ENCODE measurements at places on chromosomes 2 and 18.

GRCh38 chr18:49949951-49950395 lies 136.6 kb upstream of the ACAA2 start:
- DNase-seq: peak; percentile 23

DNA sequence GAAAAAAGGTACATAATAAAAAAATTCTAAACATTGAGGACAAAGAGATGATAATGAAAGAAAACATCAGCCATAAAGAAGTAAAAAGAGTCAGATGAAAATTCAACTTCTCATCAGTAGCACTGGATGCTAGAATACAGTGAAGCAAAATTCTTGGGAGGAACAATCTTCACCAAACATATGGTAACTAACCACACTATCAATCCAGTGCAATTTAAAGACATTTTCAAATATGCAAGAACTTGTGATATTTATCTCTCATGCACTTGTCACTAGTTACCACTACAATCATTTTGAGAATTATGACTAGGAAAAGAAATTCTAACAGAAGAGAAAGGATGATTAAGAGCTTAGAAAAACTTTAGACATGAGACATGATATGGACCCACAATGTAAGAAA lies 127.4 kb downstream of the RTTN start:
- no peak for DNase-seq

GRCh38 chr18:9428301-9428706 lies 47.0 kb upstream of the RALBP1 start:
- no peak for DNase-seq

DNA sequence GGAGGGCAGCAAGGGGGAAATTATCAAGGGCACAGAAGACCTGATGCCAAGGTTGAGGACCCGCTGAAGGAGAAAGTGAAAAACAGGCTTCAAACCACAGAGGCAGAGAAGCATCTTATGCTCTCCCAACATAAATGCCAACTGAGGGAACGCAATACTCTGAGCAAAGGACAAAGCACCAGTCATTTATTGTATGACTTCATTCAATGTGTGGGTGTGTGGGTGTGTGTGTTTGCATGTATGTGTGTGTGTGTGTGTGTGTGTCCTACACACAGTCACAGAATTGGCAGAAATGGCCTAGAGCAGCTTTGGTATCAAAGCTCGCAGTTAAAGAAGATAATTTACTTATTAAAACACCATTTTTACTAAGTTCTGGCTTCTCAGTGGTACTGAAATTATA lies 51.4 kb downstream of the UXS1 start:
- no peak for DNase-seq

GRCh38 chr2:233221378-233222063 lies 30.0 kb upstream of the ATG16L1 start:
- DNase-seq: no peak

- DNase-seq: no peak
Observed at GRCh38 chr2:149931486-149931885, 343.9 kb upstream of the MMADHC start.

DNA sequence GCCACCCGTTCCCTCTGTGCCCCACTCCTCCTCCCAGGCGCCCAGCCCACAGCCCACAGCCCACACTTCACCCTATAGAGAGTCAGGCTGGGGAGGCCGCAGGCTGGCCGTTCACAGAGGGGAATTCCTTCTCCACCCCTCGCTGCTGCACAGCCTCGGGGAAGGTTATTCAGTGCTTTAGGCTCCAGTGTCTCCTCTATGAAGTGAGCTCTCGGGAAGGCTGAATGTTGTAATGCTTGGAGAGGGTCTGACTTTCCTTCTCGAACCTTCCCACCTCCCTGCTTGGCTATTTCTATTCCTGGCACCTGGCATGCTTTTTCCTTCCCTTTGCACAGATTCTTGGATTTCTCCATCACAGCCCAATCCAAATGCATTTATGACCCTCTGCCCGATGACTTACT lies 62.5 kb upstream of the SMAD7 start:
- DNase-seq: no peak

DNA sequence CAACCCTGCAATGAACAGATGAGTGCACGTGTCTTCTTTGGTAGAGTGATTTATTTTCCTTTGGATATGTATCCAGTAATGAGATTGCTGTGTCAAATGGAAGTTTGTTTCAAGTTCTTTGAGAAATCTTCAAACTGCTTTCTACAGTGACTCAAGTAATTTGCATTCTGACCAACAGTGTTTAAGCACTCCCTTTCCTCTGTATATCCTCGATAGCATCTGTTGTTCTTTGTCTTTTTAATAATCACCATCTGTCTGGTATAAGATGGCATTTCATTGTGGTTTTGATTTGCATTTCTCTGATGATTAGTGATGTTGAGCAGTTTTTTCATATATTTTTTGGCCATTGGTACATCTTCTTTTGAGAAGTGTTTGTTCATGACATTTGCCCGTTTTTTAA lies 1608.3 kb upstream of the ZEB2 start:
- no peak for DNase-seq

- DNase-seq: no peak
Observed at GRCh38 chr2:39725401-39725800, 53.7 kb downstream of the THUMPD2 start.

- DNase-seq: peak; percentile 3
Observed at GRCh38 chr18:6294148-6294784, 120.4 kb downstream of the L3MBTL4 start.

GRCh38 chr2:11710632-11711353 lies 35.6 kb upstream of the LPIN1 start:
- DNase-seq: no peak

DNA sequence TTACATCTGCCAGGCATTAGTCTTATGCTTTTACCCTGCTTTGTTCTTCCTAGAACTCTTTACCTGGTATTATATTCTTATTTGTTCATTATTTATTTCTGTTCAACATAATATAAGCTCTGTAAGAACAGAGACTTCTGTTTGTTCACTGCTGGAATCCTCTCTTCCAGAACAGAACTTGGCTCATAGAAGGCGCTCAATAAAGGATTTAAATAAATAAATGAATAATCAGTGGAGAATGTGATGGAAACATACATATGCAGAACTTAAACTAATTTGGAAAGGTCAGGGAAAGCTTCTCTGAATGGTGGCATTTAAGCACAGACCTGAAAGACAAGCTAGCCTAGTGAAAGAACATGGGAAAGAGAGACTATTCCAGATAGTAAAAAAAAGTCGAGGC lies 24.3 kb downstream of the NCKAP1 start:
- no peak for DNase-seq

DNA sequence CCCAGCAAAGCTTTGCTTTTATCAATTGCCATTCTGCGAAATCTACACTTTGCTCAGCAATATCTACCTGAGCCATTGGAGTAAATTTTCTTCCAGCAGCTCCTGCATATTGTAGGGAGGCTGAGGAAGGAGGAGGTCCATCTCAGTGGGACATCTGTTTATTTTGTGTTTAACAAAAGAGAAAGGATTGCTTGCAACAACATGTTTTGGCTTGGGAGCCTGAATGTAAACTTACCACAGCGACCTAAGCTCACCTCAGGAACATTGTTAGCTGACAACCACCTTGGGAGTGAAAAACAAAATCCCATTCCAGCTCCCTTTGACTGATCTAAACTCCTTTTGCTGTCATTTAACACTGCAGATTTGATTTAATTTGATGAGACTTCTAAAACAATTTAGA lies 356.1 kb downstream of the SS18 start:
- DNase-seq: no peak

- DNase-seq: peak; percentile 55
Observed at GRCh38 chr2:32688541-32688940, 60.7 kb downstream of the TTC27 start.

- DNase-seq: peak; percentile 58
Observed at GRCh38 chr2:223896833-223897311, 48.3 kb downstream of the WDFY1 start.

DNA sequence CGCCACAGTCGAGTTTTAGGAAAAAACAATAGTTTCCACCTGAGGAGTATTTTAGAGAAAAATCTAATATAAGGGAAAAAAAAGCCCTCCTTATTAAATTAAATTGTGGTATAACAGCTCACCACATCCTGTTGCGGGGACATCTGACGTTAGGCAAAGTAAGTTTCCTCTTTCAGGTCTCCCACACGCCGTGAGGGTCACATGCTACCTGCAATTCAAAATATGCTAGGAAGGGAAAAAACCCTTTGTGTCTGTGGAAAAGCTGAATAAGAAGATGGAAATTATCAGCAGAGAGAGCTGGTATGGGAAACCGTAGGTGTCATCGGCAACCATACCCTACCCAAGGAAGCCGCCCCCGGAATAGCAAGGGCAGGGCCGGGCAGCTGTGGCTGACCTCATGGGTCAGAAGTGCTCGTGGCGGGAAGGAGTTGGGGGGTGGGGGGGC lies 128.0 kb downstream of the NFATC1 start:
- DNase-seq: peak; percentile 75

DNA sequence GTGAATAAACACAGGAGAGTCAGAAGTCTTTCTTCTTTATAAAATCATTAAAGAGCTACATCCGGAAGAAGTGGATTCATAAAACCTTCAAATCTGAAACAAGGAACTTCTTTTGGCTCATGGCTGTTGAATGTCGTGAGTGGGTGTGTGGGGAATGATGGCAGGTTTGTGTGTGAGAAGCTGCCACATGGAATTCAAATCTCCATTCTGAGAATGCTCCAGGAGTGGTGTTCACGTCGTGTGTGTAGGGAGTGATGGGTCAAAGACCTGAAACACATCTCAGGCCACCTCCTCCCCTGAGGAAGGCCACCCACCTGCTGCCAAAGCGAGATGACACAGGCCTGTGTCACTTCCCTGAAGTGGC lies 28.9 kb downstream of the FAM228A start:
- DNase-seq: no peak

- no peak for DNase-seq
Observed at GRCh38 chr2:9762164-9762563, 81.1 kb upstream of the TAF1B start.

DNA sequence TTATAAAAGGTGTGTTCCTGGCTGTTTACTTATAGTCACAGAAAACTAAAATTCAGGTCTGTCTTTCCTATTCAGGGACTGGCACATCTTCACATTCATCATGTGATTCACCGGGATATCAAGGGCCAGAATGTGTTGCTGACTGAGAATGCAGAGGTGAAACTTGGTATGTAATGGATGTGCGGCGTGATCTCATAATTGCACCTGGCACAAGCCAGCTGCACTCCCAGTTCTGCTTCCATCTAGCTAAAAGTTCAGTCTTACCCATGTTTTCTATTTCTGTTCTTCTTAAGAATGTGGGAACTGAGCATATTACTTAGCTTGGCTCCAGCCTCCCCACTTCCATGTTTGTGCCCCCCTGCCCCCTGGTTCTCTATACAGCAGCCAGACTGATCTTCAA lies 131.9 kb downstream of the MAP4K4 start:
- no peak for DNase-seq

DNA sequence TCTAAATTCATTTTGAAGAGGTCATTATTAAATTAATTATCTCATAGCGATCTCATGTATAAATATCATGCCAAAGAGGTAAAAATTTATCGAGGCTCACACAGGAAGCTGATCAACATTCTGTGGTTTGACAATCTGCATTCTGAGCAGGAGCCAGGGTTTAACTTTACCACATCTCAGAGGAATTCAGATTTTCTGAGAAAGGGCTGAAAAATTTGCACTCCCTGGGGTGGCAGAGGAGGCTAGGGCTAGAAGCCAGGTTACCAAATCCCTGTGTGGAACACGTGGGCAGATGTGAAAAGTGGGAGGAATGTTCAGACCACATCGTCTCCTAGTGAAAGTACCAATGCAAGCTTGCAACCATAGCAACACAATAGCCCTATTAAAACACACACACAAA lies 63.5 kb upstream of the CTLA4 start:
- no peak for DNase-seq

GRCh38 chr18:313931-314330 lies 46.1 kb upstream of the THOC1 start:
- no peak for DNase-seq

GRCh38 chr2:192827735-192828134 lies 633.0 kb upstream of the TMEFF2 start:
- DNase-seq: no peak

DNA sequence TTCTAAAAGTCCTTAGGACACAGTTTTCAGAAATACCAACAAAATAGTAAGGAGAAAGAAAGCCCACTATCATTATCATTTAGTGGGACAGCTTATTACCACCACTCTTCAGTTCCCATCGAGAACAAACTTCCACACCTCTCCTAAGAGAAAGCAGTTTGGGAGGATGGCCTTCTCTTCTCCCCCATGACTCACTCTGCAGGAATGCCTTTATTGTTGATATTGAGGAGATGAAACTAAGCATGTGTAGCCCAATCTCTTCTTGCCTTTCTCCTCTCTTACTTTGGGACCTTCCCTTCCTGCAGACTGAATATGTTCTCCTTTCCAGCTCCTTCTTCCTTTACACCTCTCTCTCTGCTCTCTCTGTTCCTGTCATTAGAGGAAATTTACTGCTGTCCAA lies 30.0 kb upstream of the ERMN start:
- no peak for DNase-seq

DNA sequence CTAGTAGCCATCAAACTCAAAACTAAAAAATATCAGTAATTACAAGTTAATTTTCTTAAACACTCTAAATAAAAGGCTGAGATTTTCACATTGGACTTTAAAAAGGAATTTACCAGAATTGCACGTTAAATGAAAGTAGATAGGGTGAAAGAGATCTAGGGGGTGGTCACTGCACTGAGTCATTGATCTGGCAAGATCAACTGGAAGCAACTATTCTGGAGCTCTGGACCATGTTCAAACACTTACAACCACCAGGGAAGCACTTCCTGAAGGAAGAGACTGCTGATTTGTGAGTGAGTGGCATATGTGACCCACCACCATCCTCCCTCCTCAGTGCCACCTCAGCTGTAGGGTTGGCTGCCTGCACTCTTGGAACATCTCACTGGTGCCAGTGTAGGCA lies 111.8 kb downstream of the UGGT1 start:
- DNase-seq: no peak

DNA sequence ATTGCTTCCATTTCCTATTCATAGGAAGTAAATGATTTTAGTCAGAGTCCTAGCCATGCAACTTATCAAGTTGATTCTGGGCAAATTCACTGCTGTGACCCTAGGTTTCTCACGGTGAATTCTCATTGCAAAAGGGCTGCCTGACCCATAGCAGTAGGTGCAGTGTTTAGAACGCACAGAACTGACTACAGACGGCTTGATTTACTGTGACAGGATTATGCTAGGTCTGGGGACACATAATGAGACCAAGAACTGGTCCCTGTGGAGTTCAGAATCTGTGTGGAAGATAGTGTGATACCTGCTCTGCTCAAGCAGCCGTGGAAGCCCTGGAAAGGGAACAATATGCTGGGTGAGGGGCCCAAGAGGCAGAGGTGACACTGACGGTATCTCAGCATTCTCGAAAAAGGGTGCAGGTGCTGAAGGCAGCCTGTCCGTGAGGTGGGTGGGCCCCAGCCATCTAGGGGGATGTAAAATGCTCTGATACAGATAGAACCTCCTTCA lies 46.4 kb downstream of the ABCG8 start:
- DNase-seq: no peak

DNA sequence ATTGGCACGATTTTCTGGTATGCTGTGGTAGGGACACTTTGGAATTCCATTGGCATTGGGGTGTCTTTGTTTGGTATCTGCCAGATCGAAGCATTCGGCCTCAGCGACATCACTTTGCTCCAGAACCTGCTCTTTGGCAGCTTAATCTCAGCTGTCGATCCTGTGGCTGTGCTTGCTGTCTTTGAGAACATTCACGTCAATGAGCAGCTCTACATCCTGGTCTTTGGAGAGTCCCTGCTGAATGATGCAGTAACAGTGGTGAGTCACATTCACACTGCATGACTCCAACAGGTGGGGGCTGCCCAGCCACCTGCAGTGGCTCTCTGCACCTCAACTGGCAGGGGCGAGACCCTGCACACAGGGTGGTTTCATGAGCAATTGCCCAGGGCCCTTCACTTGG lies 38.4 kb downstream of the SLC9A2 start:
- DNase-seq: no peak

Measured in NB4 (cell line).